ENCODE measurements at places on chromosomes 7 and 10.

DNA sequence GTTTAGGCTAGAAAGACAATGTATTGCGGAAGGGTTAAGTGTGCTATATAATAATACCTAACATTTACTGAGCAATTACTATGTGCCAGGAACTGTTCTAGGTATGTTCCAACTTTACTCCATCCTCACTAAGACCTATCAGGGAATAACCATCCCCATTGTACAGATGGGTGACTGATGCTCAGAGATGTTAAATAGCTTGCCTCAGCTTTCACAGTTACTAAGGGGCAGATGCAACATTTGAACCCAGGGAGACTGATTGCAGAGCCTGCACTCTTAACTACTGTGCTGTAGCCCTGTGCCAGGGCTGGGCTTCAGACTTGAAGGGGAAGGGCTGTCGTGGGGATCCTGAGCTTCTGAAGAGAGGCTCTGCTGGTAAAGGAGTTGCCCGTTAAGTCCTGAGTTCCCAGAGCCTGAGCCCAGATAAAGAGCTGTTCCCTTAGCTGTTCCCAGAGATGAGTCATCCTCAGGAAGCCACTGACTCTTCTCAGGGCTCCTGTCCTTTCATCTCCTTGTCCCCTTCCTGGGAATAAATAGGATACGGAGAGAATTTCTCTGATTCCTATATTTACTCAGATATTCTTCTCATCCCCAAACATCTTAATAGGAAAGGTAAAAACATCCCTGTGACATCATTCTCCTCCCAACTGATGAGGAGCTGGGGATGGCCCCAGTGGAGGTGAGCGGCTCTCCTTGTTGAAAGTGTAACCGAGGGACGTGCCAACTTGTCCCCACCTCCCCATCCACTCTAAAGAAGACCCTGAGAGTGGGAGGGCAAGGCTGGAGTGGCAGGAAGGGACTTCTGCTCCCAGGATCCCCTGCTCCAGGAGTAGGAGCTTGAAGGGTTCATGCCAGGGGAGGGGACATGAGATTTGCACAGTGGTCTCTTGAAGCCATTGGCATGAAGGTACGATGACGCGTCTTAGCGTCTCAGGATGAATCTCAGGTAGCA lies 28.0 kb upstream of the HABP2 start:
- DNase-seq = no peak

DNA sequence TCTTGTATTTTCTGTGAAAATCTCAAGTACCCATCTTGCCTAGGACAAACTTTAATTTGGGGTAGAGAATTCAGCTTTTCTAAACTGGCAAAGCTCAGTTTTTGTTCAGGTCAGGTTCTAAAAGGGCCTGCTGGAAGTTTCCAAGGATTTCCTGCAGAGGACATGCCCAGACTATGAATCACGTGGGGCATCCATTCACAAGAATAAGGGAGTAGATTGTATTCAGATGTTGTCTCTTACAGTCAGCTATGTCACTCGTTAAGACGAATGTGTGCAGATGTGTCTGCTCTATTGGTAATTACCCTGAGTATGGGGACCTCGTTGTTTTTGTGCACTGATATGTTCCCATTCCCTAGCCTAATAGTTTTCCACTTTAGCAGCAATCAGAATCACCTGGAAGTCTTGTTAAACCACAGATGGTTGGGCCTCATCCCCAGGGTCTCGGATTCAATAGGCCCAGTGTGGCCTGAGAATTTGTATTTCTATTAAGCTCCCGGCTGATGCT lies 81.0 kb upstream of the ITPRID1 start:
- DNase-seq = no peak

GRCh38 chr7:73436031-73436929 lies 2.7 kb downstream of the FZD9 start:
- no peak for DNase-seq

DNA sequence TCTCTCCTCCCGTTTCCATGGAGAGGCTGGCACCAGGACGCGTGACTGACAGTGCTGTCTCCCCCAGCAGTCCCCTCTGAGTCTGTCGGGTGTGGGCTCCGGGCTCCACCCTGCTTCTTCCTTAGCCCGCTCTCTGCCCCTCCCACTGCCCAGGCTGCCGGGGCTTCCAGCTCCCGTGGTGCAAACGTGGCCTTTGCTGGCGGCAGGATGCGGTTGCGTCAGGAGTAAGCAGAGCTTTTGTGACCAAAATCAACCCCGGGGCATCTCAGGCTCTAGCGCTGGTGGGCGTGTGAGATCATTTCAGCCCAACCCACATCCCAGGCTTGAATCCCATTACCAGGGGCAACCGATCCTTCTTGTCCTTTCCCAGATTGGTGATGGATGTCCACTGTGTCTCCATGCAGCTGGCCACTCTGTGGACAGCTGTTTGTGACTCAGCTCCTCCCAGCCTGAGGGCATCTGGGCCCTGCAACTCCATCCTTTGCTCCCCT lies 28.2 kb downstream of the PTPRE start:
- no peak for DNase-seq

DNA sequence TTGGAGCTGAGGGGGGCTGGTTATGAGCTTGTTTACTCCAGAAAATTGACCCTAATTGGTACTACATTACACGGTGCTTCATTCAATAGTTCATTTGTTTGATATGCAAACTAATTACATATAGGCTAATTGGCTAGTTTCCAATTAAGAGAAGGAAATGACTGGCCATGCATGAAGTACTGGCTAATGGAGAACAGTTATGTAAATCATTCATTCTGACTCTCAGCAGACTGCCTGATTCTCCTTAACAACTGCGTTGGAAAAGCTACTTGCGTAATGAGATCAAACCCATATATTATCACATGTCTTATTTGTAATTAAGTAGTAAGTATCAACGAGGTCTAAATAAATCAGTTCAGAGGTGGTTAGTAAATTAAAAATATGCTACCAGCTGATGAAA lies 81.8 kb upstream of the CTTNBP2 start:
- no peak for DNase-seq

GRCh38 chr7:107810626-107811025 lies 7.6 kb upstream of the SLC26A3 start:
- no peak for DNase-seq

- DNase-seq = no peak
Observed at GRCh38 chr10:8852546-8852945, 798.1 kb downstream of the GATA3 start.

DNA sequence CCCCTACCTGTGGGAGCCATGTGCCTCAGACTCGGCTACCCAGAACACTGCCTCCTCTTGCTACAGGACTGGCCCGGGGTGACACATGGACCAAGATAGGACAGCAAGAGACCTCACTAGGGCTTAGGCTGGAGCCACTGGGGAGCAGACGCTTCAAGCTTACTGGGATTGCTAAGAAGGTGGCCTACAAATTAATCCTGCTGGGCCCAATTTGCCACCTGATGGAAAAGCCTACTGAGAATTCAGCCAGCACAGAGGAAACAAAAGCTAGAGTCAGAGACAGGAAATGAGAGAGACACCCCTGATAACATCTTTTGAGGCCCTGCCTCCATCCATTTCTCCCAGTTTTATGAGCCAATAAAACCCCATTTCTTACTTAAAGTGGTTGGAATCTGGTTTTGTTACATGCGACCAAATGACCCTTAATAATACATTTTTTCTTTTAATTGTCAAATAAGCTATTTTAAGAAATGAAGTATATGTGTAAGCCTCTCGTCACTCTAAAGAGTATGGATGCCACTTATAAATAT lies 282.1 kb downstream of the CXCL12 start:
- DNase-seq = no peak

- no peak for DNase-seq
Observed at GRCh38 chr10:70466951-70467350, 11.6 kb upstream of the PALD1 start.

GRCh38 chr10:92972886-92973285 lies 87.7 kb upstream of the CYP26C1 start:
- no peak for DNase-seq

- no peak for DNase-seq
Observed at GRCh38 chr7:135712182-135712782, 15.7 kb downstream of the SLC13A4 start.

DNA sequence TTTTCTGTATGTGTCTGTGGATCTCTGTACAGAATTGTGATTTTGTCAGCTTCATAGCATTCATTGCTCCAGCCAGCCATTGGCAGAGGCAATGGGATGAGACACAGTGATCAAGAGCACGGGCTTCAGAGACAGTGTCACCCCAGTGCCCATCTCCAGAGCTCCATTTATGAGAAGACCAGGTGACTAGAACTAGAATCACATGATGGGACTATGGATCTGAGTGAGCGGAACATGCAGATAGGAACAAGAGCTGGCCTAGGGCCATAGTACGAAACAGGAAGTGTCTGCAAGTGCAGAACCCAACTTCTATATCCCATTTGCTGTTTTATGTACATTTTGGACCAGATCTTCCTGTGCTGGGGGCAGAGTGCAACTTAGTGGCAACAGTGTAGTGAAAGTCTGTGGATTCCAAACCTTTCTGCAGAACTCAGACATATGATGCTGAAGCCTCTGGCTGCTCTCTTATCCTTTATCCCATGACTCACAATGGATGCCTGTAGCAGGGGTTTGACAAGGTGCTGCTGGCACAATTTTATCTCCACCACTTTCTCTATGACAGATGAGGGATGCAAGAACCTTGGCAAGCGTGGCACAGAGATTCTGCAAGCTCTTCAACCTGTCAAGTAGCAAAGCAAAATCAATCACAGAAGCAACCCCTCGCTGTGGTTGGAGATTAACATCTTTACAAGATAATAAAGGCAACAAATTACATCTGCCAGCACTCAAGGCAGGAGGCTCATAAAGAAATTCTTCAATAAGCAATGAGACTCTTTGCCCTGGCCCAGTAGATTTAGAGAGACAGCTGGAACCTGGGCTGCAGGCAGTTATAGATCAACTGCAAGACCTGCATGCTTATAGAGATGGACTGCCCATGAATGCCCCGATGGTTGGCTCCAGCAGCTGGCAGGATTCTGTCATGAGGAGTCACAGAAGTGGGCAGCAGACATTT lies 681.3 kb downstream of the TNS3 start:
- peak; percentile 15 for DNase-seq

- DNase-seq = no peak
Observed at GRCh38 chr10:69351589-69351988, 65.1 kb downstream of the TACR2 start.
